Adipocyte (in vitro differentiated cells): ENCODE measurements at places on chromosomes 16 and 17.

DNA sequence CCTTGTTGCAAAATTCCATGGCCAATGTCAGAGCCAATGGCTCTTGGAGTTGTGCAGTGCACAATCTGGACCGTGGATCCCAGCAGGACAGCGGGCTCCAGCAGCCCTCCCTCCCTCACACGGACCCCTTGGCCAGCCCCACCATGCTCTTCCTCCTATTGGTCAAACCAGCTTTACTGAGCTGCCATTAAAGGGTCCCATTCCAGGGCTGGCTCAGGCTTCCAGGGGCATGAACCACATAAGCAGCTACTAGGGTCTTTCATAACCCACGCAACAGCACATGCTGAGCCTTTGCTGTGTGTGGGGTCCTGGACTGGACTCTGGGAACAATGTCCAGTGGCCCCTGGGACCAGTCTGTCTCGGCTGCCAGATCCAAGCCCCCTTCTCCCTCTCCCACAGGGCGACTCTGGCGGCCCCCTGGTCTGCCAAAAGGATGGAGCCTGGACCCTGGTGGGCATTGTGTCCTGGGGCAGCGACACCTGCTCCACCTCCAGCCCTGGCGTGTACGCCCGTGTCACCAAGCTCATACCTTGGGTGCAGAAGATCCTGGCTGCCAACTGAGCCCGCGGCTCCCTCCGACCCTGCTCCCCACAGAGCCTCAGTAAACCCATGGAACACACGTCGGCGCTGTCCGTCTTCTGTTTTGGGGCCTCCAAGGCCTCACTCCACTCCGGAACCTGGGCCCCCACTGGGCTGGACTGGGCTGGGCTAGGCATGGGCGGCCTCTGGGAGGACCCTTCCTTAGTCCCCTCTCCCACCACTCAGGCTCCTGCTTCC lies 5.7 kb downstream of the CTRB1 start:
- no peak for DNase-seq

- no peak for DNase-seq
Measured at GRCh38 chr16:63066552-63066951, 1030.3 kb upstream of the CDH8 start.

DNA sequence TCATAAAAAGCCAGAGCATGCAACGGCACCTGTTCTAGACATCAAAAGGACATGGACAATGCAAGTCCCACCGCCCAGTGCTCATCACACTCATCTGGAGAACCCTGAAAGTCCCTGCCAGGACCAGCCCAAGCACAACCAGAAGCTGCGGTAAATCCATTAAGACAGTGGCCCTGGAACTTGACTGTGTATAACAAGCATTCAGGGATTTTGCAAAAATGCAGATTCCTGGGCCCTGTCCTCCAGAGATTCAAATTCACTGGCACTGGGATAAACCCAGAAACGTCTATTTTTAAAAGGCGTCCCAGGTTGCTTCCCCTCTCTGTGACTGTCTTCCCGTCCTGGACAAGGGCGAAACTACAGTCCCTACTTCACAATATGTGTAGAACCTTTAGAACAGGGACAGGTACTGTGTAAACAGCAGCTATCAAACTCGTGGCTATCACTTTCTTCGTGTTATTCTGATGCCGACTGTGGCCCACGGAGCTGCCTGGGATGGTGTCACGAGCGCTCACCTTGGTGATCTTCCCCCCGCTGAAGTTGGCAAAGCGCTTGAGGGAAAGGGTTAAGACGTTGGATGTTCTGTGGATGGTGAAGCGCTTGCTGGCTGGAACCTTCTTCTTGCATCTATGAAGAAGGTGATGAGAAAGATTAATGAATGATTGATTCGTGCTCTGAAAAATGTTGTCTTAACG lies 22.3 kb downstream of the USP36 start:
- DNase-seq, result no peak

DNA sequence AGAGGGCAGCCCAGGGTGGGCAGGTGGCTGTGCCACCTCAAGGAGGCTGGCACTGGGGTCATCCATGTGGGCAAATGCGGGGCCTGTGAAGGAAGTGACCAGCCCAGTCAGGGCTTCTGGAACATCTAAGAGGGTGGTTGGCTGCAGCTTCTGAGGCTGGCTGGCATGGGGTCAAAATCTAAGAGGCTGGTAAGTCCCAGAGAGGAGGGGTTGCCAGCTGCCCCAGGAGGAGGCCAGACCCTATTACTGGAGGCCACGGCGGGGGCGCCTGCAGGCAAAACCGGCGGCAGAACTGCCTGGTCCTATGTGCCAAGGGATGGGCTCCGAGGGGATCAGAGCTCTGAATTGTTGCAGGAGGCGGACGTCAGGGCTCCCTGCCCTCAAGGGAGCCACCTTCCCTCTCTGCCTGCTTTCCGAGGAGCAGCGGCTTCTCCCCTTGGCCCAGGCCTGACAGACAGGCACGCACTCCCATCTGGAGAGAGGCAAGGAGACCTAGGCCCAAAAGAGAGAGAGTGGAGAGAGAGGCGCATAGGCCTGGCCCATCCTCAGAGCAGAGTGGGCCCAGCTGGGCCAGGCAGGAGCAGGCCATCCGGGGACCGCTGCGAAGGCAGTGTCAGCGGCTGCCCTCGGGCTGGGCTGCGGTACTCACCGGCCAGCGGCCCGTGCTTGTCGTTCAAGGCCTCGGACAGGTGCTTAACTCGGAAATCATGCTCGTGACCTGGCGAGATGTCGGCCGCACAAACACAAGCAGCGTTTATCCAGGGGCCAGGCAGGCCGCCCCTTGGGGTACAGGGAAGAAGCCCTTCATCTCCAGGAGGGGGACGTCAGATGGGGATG lies 10.9 kb downstream of the ZACN start:
- DNase-seq, result no peak

- no peak for DNase-seq
Measured at GRCh38 chr17:33291248-33292200, 1.6 kb downstream of the ASIC2 start.

GRCh38 chr17:36617773-36618172 lies 16.4 kb downstream of the MRM1 start:
- DNase-seq, result no peak

- DNase-seq, result no peak
Measured at GRCh38 chr17:48551596-48552465, 6.9 kb upstream of the HOXB2 start.

- no peak for DNase-seq
Measured at GRCh38 chr17:40978575-40979151, 5.5 kb downstream of the KRT40 start.

DNA sequence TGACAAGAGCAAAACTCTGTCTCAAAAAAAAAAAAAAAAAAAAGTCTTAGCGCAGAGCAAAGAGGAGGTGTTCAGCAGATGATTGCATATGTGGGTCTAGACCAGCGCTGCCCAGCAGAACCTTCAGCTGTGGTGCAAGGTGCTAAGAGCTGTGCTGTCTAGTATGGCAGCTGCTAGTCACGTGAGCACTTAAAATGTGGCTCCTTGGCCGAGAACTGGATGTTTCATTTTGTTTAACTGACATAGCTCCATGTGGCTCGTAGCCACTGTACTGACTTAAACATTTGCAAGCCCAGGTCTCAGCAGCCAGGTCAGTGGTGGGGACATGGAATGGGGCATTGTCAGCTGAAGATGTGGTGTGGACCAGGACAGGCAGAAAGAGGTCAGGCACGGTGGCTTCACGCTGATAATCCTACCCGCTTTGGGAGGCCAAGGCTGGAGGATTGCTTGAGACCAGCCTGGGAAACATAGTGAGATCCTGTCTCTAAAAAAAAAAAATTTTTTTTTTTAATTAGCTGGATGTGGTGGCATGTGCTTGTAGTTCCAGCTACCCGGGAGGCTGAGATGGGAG lies 9.2 kb downstream of the C1QTNF1 start:
- no peak for DNase-seq

GRCh38 chr17:81722184-81723120 lies 10.4 kb downstream of the SLC25A10 start:
- no peak for DNase-seq

DNA sequence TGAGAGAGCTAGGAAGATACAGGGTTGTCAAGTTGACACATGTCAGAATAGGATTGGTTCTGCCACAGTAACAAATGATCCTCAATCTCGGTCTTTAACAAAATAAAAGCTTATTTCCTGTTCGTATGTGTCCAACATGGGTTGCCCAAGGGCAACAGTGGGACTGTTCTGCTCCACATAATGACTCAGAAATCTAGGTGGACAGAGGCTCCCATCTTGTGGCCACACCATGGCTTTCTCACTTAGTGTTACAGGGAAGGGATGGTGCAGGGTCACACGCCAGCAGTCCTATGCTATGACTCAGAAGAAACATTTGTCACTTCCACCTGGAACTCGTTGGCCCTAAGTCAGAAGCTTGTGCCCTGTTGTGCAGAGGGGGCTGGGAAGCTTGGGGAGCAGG lies 364.9 kb downstream of the SNX29 start:
- peak; percentile 23 for DNase-seq

DNA sequence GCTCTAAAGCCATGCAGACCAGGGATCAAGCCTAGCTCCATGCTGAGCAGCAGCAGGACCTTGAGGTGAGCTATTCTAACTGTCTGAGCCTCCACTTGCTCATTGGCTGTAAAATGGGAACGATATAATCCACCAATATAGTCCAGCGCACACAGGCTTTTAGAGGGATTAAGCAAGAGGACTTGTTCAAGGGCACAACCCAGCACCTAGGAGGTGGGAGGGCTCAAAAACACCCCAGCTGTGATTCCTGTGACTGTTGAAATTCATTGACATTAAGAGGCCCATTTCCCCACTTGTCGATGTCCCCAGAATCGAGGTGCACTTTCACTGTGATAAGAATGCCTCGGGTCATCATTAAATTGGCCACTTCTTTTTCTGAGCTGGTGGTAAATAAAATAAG lies 4.1 kb downstream of the USH1G start:
- no peak for DNase-seq

GRCh38 chr17:40598619-40599467 lies 33.6 kb upstream of the CCR7 start:
- DNase-seq, result no peak

GRCh38 chr17:9676820-9677310 lies 31.5 kb downstream of the USP43 start:
- no peak for DNase-seq

GRCh38 chr16:54976651-54977200 lies 46.1 kb downstream of the IRX5 start:
- DNase-seq, result no peak
